ENCODE measurements at places on chromosomes 4 and X. TPM values are rescaled to one million over a fixed set of nuclear protein-coding genes. Genes with fewer than 3 reads are reported as not detected.

Gene AVPR2
- total RNA-seq = not detected

Gene RNF150
- 0.99 TPM for total RNA-seq

Gene RBM46
- total RNA-seq = not detected

Gene FABP2
- total RNA-seq = not detected

Gene HTRA3
- total RNA-seq = 9.6 TPM

Gene FHDC1
- 0.09 TPM for total RNA-seq

Gene ZDHHC15
- total RNA-seq = 0.18 TPM

Gene TMEM35A
- 14.4 TPM for total RNA-seq

Gene CSN1S1
- total RNA-seq = not detected

Gene CT45A10
- total RNA-seq = not detected

Gene UCP1
- total RNA-seq = not detected

Gene SPANXN2
- not detected for total RNA-seq

Gene STATH
- total RNA-seq = not detected

Gene OGT
- total RNA-seq = 93.7 TPM

Gene KLHL4
- total RNA-seq = 5.0 TPM

Gene NPY2R
- not detected for total RNA-seq

Gene SLAIN2
- 9.6 TPM for total RNA-seq

Gene TCEAL9
- 225 TPM for total RNA-seq

Gene DUX4
- not detected for total RNA-seq

Gene ADH1C
- total RNA-seq = 1.4 TPM

Gene SMARCA1
- total RNA-seq = 110 TPM

Gene SLC9B1
- total RNA-seq = 1.2 TPM

Gene PAGE3
- total RNA-seq = not detected

Gene HSD17B13
- not detected for total RNA-seq

Gene MRFAP1L1
- 342 TPM for total RNA-seq

Gene TEX13C
- total RNA-seq = not detected

Gene SLC49A3
- total RNA-seq = 11.6 TPM

Gene COQ2
- total RNA-seq = 7.4 TPM

Gene DSPP
- total RNA-seq = not detected

Gene BGN
- total RNA-seq = 133 TPM

Gene ZMAT1
- total RNA-seq = 0.18 TPM
